RKO (cell line): ENCODE measurements at places on chromosomes 11 and 22.

DNA sequence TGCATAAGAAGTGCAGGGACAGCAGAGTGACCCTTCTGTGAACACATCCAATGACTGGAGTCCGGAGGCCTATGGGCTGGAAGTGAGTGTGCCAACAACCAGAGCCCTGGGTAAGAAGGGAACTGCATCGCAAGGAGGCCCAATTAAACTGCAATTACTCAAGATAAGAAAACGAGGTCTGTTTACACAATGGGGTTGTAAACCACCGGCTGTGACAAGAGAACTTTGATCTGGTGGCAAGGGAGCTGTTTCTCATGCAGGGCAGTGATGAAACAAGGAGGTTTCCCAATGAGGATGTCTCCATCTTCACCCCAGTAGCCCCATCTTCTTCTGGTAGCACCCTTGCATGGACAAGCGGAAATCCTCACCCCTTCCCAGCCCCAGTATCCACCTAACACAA, 21.5 kb downstream of the ETS1 start:
- DNase-seq = no peak

GRCh38 chr22:25953919-25954318, 211.9 kb downstream of the MYO18B start:
- DNase-seq = no peak

GRCh38 chr11:65489035-65489705, 9.7 kb upstream of the MALAT1 start:
- no peak for DNase-seq

DNA sequence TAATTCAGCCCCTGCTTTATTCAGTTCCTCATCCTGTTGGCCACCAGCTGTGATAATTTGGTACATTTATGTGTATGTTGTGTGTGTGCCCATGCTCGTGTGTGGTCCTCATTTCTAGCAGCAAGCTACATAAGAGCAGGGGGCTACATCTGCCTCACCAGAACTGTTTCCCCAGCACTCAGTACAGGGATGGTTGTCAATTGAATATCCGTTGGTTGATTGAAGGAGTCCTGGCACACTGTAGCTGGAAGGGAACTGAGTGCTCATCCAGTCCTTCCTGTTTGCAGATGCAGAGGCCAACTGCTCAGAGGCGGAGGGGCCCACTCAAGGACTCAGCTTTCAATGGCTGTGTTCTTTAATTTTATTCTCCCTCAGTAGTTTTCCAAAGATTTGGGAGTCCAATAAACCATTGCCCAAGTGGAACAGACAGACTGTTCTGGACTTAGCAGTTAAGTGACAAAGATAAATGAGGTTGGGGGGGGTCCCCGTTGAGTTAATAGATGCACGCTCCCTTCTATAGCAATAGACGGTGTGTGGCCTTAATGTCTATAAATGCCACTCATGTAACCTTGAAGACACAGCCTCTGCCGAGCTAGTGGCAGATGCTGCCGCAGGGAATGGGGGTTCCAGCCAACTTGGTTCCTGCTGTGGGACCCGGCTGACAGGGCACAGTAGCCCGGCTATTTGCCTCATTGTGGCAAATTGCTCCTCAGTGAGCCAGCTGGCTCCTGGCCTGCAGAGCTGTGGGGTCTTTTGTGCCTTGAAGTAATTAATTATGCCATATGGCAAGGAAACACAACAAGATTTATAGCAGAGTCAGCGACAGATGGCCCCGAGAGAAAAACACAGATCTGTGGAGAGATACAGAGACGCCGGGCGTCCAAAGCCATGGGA, 71.4 kb upstream of the GRK3 start:
- no peak for DNase-seq

- no peak for DNase-seq
Observed at GRCh38 chr22:47027766-47028165, 265.3 kb downstream of the TBC1D22A start.

DNA sequence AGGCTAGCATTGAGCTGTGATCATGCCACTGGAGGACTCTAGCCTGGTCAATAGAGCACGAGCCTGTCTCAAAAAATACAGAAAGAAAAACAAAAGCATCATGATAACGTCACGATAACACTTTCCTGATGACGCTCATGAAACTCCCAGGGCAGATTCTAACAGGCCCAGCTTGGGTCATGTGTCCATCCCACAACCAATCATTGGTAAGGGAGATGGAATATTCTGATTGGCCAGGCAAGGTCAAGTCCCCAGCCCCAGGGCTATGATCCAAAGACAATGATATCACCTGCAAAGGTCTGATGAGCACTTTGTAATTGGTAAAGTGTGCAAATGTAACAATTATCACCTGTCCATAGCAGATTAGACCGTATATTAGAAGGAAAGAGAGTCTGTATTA, 21.5 kb upstream of the DDX6 start:
- no peak for DNase-seq

GRCh38 chr11:22792497-22792896, 37.1 kb downstream of the SVIP start:
- peak; percentile 73 for DNase-seq

- DNase-seq = no peak
Observed at GRCh38 chr22:42236268-42236667, 34.2 kb downstream of the TCF20 start.

DNA sequence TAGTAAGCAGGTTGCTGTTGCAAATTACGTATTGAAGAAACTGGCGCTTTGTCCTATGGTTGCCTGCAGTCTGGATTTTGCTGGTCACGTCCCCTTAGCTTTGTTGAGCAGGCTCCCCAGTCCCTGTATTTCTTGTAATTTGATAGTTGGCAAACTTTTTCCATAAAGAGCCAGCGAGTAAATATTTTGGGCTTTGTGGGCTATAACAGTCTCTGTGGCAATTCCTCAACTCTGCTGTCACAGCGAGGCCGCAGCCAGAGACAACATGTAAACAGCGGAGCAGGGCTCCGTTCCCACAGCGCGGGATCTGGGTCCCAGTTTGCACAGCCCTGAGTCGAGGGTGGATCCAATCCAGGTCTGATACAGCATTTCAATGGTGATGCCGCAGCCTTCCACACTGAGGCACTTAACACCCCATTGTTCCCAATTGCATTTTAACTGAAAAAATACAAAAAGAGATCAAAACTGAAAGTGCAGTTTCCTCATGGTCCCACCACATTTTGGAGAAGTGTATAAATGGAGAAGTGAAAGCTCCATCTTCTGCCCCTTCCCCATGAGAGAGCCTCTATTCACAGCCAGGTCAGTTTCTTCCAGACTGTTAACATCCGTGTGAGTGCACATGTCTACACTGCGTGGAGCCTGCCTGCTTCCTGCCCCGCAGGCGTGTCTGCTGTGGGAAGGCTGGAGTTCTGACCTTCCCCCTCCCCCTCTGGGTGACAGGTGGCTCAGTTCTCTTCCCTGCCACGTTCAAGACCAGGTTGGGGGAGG, 89.1 kb downstream of the RPS6KA4 start:
- no peak for DNase-seq

- no peak for DNase-seq
Observed at GRCh38 chr22:30326255-30326705, 461 bp downstream of the TBC1D10A start.

DNA sequence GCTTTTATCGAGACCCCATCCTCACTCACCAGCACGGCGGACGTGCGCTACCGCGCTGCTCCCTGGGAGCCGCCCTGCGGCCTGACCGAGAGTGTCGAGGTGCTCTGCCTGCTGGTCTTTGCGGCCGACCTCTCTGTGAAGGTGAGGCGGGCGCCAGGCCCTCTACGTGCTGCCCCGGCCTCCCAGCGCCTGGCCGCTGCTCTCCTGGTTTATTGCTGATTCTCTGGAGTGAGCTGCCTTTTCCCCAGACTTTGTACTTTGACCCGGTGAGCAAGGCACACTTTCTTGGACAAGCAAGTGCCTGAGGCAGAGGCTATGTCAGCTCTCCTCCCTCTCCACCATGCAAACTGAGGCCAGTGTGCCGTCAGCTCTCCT, 6.5 kb downstream of the TPCN2 start:
- DNase-seq = no peak

DNA sequence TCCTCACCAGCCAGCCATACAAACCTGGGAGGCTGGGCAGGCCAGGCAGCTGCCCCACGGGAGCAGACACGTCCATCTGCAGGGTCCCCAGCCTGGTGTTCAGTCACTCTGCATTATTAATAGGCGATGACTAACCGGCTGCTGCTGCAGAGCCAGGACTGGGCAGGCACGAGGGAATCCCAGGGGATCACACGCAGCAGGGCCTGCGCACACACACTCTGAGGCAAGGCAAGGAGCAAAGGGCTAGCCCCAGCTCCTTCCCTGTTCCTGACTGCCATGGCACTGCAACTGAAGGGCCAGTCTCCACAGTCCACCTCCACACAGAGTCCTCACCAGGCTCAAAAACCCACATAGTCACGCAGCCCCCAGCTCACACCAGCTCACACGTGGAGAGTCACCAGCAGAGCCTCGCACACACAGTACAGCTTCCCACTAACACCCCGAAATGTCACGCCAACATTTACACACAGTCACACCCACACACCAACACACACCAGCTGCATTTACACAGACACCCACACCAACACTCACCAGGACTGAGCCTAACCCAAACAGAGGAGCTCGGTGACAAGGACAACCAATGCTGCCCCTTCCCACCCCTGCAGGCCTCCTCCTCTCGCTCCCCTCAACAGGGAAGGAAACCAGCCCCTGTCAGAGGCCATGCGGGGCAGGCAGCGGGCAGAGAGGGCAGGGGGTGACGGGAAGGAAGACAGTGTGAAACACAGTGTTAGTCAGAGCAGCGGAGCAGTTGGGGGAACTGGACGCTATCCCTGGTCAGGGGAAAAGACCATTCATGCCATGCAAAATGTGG, 47.3 kb downstream of the NRXN2 start:
- DNase-seq = peak; percentile 40

GRCh38 chr11:112777283-112777751, 183.9 kb upstream of the NCAM1 start:
- DNase-seq = no peak

GRCh38 chr11:9691865-9692264, 28.0 kb downstream of the SWAP70 start:
- peak; percentile 93 for DNase-seq

DNA sequence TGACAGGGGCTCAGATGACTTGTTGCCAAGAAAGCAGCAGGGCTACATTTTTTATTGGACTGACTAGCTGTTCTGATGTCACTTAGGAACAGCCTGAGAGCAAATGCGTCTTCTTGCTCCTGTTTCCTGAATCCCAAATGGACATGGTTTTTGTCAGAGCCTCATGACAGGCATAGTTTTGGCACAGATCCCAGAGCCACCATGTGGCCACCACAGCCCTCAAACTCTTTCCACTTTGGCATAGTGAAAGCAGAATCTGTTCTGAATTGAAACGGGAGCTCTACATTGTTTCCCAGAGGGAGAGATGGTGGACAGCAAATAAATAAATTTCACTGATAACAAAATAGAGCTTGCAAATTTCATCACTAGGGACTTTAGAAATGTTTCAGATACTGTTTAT, 222.2 kb downstream of the C11orf87 start:
- no peak for DNase-seq

DNA sequence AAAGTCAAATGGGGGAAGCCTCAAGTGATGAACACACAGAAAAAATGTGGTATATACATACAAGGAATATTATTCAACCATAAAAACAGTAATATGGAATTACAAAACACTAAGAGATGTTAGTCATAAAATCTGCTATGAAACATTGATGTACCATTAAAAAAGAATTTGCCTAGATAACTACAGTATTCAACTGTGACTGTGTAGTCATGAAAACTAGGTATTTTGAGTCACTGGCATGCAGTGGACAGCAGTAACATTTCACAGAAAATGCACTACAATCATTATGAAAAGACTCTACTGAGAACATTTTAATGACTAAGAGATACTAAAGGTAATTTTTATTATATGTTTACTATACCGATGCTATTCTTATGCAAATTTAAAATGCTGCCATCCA, 11.7 kb downstream of the ZNF195 start:
- peak; percentile 52 for DNase-seq

DNA sequence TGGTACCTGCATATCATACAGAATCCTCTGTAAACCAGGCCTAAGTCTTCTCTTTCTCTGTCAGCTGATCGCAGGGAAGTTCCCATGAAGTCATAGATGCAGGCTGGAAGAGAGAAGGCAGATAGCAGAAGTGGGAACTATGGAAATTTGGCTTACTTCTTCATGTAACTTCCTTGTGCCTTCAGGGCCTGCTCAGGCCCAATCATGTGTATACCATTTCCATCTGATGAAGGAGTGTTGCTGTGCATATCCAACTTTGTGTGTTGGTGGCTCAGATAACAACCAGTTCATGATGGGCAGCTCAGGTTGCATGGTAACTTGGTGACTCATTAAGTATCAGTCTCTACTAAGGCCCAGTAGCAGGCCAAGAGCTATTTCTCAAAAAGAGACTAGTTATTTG, 53.1 kb upstream of the CEP295 start:
- no peak for DNase-seq

DNA sequence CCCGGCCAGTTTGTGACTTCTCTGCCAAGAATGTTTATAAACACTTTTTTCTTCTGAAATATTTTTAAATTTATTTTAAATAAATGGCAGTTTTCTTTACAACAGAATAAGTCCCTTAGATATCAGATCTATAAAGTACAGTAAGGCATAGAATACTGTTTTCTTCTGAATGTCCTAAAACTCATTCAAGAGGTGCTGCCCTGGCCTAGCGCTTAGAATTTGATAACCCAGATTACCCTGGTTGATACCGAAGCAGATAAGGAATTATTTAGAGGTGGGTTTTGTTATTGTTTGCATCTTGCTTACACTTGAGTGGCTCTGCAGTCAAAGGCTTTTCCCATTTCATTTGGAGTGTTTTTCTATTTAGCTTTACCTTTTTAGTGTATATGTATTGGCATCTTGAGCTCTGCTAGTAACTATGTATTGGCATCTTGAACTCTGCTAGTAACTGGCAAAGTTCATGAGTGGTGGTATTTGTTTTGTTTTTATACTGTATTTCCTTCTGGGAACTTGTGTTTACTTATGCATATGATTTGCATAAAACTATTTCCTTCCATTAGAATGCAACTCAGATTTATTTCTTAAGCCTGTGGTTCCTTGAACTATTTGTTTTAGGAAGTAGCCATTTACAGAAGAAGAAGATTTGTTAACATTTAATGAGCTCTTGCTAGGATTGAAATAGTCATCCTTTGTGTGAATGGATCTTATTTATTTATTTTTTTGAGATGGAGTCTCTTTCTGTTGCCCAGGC, 1.2 kb downstream of the ACAD8 start:
- DNase-seq = peak; percentile 19

- DNase-seq = no peak
Observed at GRCh38 chr11:113475160-113475761, at the start of gene DRD2. DRD2 (minus strand) TSS chr11:113475398; CDS start chr11:113424651, 50,747 bp downstream.

- DNase-seq = peak; percentile 11
Observed at GRCh38 chr11:64970731-64971151, 1.2 kb downstream of the MAJIN start.

DNA sequence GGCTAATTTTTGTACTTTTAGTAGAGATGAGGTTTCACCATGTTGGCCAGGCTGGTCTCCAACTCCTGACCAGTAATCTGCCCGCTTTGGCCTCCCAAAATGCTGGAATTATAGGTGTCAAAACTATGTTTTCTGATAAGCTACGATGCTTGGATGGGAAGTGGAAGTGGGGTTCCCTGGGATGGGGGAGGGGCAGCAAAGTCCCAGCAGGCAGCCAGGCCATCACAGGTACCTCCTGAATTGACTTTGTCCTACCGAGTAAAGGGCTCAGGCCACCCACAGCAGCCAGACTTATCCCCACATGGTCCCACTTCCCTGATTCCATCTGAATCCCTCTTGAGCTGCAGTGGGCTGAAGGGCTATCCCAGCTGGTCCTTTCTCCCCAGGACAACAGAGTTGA, 6.9 kb downstream of the FTH1 start:
- DNase-seq = no peak
